NT2/D1 (cell line): ENCODE measurements at places on chromosomes 5 and 9.
A peak's percentile ranks its signal among the peaks of the same experiment; 100 is the strongest.

DNA sequence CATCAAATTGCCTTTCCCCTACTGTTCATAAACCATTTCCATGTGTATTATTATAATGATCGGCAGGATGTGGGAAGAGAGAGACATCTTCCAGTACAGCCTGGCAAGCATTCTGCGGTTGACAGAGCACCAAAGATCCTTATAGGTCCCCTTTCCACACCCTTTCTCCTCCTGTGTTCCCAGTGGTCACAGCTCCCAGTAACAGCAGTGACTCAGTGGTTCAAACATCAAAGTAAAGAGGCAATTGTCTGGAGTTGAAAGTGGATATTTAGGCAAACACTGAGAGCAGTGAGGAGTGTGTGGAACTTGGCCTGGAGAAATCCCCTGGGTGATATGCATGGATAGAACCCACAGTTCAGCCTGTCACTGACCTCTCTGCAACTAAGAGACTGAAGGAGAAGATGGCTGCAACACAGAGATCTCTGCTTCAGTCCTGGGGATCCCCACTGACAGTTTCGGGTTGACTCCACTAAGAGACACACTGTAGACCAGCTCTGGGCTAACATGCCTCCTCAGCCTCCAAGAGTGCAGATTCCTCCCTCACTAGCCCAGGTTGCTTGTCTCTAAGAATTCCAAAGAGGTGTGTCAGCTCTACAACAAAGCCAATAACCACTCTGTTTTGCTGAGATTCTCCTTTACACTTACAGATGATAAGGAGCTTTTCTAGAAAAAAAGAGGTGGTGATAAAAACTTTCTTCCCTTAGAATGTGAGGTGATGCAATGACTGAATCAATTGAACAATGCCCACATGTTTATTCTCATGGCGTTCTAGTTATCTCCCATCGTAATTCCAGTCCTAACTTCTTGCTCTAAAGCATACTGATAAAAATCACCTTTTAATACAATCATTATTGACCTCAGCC is 94.4 kb upstream of the IL6ST start:
- DNase-seq: no peak

DNA sequence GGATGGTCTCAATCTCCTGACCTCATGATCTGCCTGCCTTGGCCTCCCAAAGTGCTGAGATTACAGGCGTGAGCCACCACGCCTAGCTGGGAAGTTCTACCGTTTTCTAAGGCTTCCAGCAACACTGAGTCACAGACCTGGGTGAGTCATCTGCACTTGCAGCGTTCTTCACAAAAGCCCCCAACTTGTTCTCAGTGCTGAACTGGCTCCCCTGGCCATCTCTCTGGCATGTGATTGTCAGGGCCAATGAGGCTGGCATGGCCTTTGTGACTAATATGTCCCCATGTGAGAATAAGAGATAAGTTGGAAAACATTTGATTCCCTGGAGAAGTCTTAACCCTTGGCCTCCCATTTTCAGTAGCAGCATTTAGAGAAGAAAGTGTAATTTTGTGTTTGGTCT is 124.4 kb downstream of the WDR41 start:
- no peak for DNase-seq

DNA sequence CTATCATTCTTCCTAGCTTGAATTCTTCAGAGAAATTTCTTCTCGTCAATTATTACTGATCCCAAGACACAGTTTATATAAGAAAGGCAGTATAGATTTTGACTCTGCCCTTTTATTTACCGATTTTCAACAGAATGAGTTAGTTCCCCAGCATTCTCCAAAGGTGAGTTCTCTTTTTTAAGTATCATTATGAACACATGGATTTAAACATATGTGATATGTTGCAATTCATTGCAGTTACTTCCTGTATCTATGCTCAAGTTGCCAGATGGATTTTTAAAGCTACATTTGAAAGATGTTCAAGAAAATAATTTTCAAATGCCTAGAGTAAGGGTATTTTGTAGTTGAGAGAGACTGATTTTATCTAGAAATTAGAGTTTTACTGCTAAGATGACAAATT is 8.4 kb downstream of the WDR41 start:
- DNase-seq: no peak

GRCh38 chr5:141420855-141421488 is at the start of gene PCDHGA11:
Gene PCDHGA11, plus strand, starts transcription at chr5:141421051. Its CDS starts 177 bp downstream, at chr5:141421228.
- no peak for DNase-seq

DNA sequence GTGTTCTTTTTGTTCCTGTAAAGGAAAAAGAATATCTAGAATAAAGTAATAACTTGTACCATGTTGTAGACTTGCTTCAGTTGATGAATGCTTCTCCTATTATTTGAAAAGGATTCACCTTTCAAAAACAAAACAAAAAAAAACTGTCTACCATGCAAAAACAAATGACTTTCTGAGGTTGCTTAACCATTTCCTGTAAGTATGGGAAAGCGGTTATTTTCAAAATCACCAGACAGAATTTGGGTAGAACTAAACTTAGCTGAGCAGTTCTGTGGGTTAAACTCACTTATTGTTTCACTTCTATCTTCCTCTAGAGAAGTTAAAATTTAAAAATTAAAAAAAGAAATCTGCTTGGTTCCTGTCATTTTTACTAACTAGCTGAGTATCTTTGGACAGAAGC is 25.2 kb downstream of the LNPEP start:
- DNase-seq: no peak

DNA sequence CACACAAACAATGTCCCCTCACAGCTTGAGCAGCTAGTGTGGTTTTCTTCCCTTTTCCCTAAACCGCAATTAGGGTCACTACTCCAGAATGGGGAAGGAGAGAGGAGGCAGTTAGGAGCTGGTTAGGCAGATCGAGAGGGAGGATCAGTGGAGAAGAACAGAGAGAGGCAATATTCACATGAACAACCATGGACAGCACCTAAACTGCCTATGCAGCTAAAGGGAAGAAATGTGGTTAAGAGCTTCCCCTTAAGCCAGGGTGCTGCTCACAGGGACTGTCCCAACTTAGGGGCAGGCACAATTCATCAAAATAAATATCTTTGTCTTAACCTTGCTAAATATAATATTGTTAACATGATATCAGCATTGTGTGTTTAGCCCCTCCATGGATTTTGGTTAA is 359.3 kb upstream of the CDH18 start:
- no peak for DNase-seq

GRCh38 chr5:177389241-177390169 is 5.3 kb downstream of the SLC34A1 start:
- DNase-seq: no peak

DNA sequence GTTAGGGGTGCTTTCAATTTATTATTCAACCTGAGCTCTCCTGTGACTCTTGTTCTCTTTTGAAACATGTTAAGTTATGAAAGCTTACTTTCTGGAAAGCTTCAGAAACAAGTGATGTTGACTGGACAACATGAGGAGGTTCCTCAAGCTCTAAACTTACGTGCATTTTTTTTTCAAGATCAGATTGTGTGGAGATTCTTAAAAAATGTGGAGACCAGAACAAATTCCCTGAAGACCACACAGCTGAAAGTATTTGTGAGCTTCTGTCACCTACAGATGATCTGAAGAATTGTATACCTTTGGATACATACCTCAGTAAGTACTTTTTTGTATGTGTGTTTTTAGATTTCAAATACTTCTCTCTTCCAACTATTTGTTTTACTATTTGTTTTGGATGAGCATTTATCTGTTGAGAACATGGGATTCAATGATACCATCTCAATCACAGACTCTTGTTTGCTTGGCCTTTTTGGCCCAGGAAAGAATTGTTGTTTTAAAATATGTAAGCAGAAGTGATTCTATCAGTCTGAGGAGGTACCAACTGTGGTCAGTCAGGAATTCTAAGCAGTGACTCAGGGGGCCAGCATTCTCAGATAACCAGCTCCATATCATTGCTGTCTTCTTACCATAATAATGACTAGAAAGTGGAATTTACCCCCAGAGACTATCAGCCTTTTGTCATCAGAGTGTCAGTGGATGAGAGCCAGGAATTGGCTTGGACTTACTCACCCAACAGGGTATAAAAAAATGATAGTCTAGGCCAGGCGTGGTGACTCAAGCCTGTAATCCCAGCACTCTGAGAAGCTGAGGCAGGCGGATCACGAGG is 34.4 kb upstream of the GLIPR2 start:
- peak; percentile 50 for DNase-seq

DNA sequence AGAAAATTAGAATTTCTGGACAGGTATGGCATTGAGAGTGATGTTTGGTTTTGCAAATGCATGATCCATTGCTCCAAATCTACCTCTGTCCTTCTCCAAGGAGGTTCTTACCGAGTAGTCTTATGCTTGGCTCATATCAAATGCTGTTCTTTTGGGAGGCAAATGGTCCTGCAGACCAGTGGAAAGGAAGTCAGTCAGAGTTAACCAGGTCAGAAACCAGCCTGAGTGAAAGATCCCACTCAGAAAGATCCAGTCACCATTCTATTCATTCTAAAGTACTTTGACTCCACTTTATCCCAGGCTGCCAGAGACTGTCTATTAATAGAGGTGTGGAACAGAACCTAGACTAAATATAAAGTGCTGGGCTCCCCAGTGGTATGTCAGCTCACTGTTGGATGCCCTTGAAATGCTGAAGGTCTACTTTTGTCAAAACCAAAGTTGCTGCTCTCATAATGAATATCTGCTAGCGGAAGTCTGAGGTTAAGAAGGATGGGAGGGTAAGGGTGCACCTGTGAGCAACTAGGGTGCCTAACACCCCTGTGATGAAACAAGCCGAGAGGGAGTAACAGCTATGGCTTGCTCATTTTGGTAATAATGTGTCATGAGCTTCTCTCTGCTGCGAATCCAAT is 302.2 kb downstream of the ZNF608 start:
- DNase-seq: no peak

GRCh38 chr5:34464829-34465228 is 191.3 kb upstream of the RAI14 start:
- no peak for DNase-seq

DNA sequence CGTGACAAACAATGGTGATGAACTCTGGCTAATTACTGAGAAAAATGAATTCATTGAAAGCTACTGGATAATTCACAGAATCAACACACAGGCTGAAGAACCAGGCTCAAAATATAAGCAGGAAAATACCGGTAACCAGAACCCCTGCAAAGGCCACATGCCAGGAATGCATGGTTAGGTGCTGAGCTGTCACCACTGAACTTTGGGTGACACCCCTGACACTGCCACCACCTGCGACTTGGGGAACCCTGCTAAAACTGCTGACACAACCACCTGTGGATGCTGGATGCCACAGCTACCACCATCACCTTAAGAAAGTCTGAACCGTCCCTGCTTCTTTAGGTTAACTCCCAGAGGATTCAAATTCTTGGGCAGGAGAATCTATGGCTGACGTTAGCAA is 72.0 kb upstream of the NR4A3 start:
- no peak for DNase-seq

GRCh38 chr5:112156211-112156610 is 262.9 kb downstream of the EPB41L4A start:
- DNase-seq: no peak

- no peak for DNase-seq
Observed at GRCh38 chr5:54942064-54942778, 43.2 kb downstream of the ESM1 start.
